ENCODE measurements at places on chromosomes 11 and 22. TPM values are rescaled to one million over a fixed set of nuclear protein-coding genes. Genes with fewer than 3 reads are reported as not detected.

- no peak for DNase-seq
Observed at GRCh38 chr11:117219001-117219400, 12.9 kb downstream of the PCSK7 start.

DNA sequence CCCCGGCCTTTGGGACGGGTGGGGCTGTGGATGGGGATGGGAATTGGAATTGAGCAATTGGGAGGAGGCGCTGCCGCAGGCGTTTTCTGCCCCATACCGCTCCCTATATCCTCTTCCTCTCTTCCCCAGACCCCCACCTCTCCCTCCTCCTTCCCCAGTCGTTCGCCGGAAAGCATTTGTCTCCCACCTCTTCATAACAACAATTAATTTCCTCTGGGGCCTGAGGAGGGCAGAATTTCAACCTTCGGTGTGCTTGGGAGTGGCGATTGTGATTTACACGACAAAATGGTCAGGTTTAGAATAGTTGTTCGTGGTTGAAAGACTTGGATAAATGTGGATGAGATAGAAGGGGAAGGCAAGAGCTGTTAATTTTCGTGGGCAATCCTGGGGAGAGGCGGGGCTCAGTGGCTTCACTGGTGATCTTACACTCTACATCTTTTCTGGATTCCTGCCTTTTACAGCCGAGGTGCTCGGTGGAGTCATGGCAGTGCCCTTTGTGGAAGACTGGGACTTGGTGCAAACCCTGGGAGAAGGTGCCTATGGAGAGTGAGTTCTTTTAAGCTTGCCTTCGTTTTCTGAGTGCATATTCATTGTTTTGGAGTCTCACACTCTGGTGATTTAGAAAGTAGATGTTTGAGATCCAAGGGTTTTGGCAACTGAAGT is 1.5 kb downstream of the CHEK1 start:
- DNase-seq, result peak; percentile 69

GRCh38 chr22:21587803-21588611 is 20.5 kb downstream of the UBE2L3 start:
- DNase-seq, result no peak

GRCh38 chr22:20003304-20003703 is 13.3 kb downstream of the ARVCF start:
- DNase-seq, result no peak

- DNase-seq, result no peak
Observed at GRCh38 chr11:30165652-30166051, 65.2 kb upstream of the FSHB start.

- DNase-seq, result no peak
Observed at GRCh38 chr11:2689651-2690575, 9.9 kb downstream of the KCNQ1OT1 start.

DUSP8 gene
- polyA plus RNA-seq, result 2.5 TPM

CNGA4 gene
- polyA plus RNA-seq, result 0.24 TPM

GRCh38 chr22:43826142-43827002 is 14.3 kb upstream of the EFCAB6 start:
- DNase-seq, result no peak

DNA sequence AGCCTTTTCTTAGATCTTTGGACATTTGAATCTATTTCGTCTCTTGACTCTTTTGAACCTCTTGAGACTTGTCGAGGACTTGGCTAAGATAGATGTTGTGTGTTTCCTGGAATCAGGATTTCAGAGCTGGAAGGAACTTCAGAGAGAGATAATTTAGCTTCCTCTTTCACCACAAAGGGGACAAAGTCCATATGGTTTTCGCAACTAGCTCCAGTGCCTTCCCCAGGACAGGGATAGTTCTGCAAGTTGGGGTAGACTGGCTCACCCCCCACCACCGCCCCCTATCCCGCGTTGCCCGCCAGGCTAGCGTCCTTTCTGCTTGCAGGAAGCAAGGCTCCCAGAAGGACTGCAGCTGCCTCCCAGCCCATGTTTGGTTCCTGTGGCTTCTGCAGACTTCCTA is 75.7 kb upstream of the MYO18B start:
- DNase-seq, result peak; percentile 35

GRCh38 chr11:34624069-34624468 is 3.2 kb downstream of the EHF start:
- no peak for DNase-seq
